ENCODE measurements at places on chromosomes 16 and 17. TPM values are rescaled to one million over a fixed set of nuclear protein-coding genes. Genes with fewer than 3 reads are reported as not detected.

GRCh38 chr16:29791845-29792807, 1.6 kb downstream of the KIF22 start:
- DNase-seq, result no peak

The CDRT15L2 gene
- total RNA-seq, result not detected

GRCh38 chr17:71003736-71004135, 834.4 kb downstream of the KCNJ2 start:
- DNase-seq, result no peak

GRCh38 chr17:80279895-80280294, 19.2 kb downstream of the RNF213 start:
- DNase-seq, result peak; percentile 83

- DNase-seq, result peak; percentile 94
These were observed at the start of gene GLG1 for GRCh38 chr16:74606521-74607309. GLG1 (minus strand) TSS chr16:74607114; CDS start chr16:74607094, 20 bp downstream.

DNA sequence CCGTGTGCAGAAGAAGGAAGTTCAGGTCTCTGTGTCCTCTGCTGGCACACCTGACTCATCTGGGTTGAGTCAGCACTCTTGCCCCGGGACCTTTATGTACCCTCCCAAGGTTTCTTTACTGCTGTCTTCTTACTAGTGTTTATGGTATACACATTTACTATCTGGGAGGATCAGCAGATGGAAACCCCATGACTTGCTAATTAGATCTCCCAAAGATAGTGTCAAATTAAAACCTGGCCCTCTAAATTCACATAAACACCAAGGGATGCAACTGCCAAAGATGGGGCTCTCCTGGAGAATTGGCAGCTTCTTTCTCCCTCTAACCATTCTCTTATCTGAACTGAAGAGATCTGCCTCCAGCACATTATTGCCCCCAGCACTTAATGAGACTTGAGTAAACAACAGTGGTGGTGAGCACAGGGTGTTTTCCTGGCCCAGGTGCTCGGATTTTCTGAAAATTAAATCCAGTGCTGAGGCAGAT, 718.1 kb upstream of the SOX9 start:
- no peak for DNase-seq

DNA sequence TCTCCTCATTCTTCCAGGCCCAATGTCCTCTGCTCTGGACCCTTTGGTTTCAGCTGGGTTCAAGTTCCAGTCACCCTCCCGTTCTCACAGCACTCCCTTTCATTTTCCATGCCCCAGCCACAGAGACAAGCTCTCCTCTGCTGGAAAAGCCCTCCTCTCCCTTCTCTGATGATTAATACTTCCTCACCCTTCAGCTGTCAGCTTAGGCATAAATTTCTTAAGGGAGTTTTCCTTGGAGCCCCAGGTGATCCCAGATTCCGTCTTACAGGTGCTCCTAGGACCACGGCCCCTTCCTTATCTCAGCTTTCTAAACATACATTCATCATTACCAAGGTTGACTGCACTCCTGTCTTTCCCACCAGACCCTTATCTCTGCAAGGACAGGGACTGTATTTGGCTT, 10.4 kb downstream of the CHAD start:
- DNase-seq, result no peak

The AOC2 gene
- total RNA-seq, result 1.6 TPM
